ENCODE measurements at places on chromosomes 5 and 9.
A peak's percentile ranks its signal among the peaks of the same experiment; 100 is the strongest.

DNA sequence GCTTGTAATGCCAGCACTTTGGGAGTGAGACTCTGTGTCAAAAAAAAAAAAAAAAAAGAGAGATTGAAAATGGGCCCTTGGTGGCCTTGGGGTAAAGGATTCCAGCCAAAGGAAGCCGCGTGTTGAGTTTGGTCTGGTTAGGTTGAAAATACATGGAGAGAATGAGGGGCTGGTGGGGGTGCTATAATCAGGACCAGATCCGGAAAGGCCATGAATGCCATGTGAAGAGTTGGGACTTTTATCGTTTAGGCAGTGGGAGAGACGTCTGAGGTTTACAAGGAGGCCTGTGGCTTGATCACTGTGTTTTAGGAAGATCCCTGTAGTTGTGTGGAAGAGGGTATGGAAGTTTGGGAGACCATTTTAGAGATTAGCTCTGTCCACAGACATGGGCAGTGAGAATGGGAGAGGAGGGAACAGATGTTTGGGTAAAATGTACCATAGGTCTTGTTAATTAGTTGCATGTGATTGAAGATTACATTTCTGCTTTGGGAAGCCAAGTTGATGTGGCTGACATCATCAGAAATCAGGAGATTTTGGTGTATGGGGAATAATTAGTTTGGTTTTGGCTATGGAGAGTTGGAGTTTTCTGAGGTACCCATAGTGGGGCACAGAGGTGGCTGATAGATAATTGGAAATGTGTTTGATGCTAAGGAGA, 3.5 kb downstream of the MSANTD3 start:
- no peak for DNase-seq

DNA sequence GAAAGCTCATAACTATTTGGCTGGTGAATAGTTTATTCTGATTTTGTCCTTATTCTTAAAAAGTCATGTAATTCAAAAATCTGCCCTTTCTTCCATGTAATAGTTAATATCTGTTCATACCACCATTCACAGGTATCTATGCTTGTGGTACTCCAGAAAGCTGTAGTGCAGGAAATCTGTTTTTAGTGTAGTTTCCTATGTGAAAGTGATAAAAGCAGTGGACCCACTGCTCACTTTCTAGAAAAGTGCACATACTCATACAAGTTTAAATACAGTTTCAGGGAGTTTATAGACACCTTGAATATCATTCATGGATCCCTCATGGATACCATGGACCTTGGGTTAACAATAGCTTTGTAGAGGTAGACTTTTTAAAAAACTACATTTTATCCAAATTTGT, 20.2 kb downstream of the PBX3 start:
- no peak for DNase-seq

GRCh38 chr9:90070056-90070455, 465.2 kb downstream of the GADD45G start:
- DNase-seq, result no peak

DNA sequence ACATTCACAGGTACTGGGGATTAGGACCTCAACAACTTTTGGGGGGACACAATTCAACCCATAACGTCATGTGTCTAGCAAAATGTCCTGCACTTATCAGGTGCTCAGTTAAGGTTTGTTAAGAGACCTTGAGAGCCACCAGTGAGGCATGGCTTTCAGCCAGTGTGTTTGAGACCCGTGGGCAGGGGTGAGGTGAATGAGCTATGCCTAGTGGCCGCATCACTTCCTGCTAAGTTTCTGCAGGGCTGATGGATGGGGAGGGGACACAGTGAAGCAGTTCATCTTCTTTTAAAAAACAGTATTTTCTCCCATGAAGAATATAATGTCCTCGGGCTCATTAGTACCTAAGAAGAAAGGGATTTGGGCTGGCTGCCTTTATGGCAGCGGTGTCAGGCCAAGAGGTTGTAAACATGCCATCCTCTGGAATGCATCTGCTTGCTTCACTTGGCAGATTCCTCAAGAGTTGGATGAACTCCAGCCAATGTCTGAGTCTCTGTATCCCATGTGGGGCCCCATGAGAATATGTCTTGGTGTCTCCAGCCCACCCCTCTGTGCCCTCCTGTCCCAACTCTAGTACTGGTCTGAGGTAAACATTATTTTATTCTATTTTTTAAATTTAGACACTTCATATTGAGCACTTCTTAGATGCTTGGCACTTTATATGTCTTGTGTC, 282.2 kb downstream of the CWC27 start:
- peak; percentile 24 for DNase-seq

GRCh38 chr5:144457160-144457559, 286.5 kb downstream of the KCTD16 start:
- no peak for DNase-seq

- no peak for DNase-seq
Measured at GRCh38 chr5:141519605-141520565, 31.0 kb downstream of the PCDHGC5 start.

DNA sequence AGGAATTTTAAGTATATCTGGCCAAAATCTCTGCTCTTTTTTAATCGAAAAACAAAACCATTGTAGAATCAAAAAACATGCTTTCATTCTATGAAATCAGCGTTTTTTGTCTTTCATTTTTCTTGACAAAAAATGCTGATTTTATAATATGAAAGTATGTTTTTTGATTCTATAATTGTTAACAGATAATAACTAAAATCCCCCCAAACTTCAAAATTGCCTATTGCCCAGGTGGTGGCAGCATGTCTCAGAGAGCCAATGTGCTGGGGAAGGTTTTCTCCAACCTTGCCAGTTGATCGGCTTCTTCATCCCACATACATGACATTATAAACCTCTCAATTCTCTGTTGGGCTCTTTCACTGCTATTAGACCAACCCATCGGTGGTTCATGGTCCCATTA, 5.1 kb upstream of the SMIM15 start:
- DNase-seq, result peak; percentile 9

DNA sequence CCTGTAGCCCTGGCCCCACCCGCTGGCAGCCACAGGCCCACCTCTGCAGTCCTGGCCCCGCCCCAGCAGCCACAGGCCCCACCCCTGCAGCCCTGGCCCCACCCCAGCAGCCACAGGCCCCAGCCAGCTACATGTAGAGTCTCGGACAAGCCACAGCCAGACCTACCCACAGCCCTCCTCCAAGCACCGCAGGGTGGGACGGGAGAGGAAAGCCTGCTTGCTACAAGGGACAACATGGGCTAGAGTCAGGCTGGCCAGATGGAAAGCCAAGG, 49.5 kb upstream of the SARDH start:
- no peak for DNase-seq

DNA sequence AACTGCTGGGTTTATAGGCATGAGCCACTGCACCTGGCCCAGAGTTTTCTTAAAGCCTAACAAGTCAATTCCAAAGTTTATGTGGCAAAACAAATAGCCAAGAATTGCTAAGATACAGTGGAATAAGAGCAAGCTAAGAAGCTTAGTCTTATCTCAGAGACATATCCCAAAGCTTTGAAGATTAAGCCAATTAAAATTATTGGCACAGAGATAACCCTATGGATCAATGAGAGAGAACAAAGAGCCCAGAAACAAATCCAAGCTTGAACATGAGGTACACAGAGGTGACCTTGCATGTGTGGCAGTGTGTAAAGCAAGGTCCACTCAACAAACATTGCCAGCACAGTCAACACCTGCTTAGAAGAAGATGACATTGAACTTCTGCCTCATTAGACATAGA, 13.3 kb downstream of the BTNL3 start:
- no peak for DNase-seq

DNA sequence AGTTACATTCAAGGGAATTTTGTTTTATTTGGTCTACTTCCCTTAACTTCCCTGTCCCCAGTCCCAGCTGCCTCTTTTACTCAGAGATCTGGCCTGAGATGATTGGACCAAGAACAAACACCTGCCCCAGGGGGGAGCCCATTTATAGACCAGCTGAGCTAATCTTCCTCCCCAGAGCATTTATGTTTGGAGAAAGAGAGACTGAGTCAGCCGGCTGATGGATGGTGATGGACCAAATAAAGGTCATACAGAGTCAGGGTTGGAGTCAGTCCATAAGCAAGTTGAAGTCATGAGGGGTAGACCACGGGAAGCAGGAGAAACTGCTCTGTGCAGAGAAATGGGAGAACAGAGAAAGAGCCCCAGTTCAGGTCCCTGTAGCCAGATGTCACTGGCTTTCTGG, 77.7 kb downstream of the TMEM174 start:
- no peak for DNase-seq

GRCh38 chr9:124248066-124248465, 9.7 kb upstream of the NEK6 start:
- DNase-seq, result peak; percentile 35

- no peak for DNase-seq
Measured at GRCh38 chr9:135476561-135477355, 2.8 kb upstream of the PPP1R26 start.

DNA sequence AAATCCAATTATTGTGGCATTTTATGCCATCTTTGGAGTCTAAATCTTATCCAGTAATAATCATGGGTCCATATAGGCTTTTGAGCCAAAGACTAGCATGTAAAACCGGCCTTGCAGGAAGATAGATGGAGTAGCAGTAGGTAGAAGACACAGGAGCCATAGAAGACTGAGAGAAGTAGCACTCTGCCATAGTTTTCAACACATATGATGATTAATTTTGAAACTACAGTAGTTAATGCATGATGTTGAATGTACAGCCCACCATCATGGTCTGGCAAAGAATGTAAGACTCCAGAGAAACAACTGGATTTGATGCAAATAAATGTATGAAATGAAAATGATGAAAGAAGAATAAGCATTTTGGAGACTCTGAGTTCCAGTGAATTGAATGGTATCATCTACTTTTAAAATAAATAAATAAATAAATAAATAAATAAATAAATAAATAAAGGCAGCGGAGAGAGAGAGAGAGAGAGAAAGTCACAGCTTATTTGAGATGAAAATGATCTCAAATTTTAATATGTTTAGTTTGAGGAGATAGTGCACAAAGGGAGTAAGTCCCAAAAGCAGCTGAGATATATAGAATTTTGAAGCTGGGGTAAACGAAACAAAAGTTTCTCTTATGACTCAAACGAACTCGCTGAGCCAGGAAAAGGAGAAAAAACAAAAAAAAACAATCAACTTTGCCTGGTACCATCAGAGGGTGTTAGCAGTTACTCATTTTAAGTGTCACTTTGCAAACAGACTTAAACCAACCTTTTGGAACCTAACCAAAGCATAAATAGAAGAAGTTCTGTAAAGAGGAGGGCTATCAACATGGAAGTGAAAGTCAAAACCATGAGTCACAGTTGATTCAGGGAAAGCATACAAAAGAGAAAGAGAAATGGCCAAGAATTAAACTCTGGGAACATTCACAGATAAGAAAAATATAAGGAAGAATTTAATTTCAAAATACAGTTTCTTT, 388.7 kb downstream of the CETN3 start:
- peak; percentile 53 for DNase-seq

- DNase-seq, result no peak
Measured at GRCh38 chr5:176742246-176743105, 67.9 kb upstream of the UNC5A start.

DNA sequence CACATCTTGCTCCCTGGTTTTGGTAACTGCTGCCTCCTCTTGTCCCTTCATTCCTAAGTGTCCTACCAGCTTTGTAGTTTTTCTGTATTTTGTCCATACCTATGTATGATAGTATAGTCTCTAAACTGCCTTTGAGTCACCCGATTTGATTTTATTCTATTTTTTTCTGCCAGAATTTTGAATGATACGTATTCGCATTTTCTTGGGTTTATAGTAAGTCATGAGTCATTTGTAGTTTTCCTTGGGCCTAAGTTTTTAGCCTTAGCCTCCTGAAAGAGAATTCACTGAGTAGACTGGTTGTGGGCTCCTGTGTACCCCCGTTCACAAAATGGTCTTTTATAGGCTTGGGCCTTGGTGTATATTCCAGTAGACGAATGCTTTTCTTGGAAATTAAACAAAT, 59.6 kb downstream of the LRRTM2 start:
- no peak for DNase-seq

DNA sequence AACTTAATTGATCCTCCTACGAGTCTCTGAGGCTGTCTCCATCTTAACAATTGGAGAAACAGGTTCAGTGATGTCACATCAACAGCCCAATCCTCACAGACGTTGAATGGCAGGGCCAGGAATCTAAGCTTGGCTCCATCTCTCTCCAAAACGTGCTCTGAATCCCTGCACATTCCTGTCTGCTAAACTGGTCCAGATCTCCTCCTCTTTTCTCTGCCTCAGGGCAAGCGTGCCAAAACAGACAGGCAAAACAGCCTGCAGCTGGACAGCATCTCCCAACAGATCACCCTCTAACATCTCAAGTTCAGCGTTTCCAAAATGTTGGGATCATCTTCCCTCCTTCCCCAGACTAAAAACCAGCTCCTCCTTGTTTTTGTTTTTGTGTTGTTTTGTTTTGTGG, 6.6 kb downstream of the FBP1 start:
- no peak for DNase-seq

DNA sequence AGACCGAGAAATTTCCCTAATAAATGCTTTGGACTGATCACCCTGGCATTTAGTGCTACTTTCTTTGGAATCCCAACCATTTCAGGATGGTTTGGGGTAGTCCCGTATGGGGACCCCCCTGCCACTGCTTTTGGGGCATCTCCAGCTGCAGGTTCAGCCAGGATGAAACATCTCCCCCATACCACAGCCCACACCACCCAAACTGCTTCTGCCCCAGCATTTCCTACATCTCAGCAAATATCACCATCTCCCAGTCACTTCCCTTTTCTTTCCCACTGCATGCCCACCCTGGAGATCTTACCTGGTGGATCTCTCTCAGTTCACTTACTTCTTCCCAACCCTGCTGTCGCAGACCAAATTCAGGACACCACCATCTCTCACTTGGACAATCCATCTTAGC, 4.8 kb upstream of the P4HA2 start:
- no peak for DNase-seq

DNA sequence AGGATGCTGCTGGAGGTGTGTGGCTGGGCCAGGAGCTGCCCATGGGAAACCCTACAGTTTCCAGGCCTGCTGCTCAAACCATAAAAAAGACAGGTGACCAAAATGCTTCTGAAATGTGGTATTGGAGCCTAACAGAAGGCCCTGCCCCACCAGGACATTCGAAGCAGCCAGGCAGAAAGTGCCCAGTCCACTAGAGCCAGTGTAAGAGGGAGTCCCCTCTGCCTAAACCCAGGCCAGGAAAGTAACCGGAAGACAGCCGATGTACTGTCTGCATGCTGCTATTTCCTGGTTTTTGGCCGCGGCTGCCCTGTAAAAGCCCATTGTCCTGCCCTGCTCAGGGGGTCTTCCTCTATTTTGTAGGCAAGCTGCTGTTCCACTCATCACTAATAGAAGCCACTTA, 150.7 kb upstream of the IRX2 start:
- no peak for DNase-seq

DNA sequence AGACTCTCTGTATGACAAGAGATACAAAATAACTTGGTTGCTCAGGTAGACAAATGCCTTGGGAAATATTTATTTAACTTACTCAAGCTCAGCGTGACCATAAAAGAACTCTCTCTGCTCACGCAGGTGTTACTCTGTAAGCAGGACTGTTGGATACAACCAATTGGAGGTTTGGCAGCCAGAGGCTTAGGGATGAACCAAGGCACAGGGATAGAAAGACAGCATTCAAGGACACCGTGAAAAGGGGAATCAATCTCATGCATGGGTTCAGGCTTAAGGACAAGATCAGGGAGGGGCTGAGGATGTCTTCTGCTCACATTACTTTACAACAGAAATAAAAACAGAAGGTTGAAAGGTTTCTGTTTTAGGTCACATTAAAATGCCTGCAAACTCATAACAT, 389.0 kb upstream of the BRINP1 start:
- DNase-seq, result no peak

- DNase-seq, result no peak
Measured at GRCh38 chr5:78983601-78984438, 1.3 kb downstream of the ARSB start.

Measured in NCI-H446 treated with DMSO at 0.1 percent for 48 hours (cell line).